ENCODE measurements at places on chromosomes 6 and 20. TPM values are rescaled to one million over a fixed set of nuclear protein-coding genes. Genes with fewer than 3 reads are reported as not detected.

The HCRTR2 gene
- not detected for total RNA-seq

GRCh38 chr20:19210391-19211155, 1.9 kb upstream of the SLC24A3 start:
- DNase-seq = no peak

The VWA7 gene
- 12.8 TPM for total RNA-seq

The TMEM244 gene
- not detected for total RNA-seq

GRCh38 chr6:25511376-25511775, 140.6 kb upstream of the SCGN start:
- no peak for DNase-seq

- DNase-seq = no peak
These were observed 16.0 kb downstream of the RPS12 start for GRCh38 chr6:132830334-132830751.

The FOXC1 gene
- 2.7 TPM for total RNA-seq

The NFATC2 gene
- 2.3 TPM for total RNA-seq

- DNase-seq = no peak
These were observed 9.0 kb upstream of the LCA5 start for GRCh38 chr6:79546186-79546585.

DNA sequence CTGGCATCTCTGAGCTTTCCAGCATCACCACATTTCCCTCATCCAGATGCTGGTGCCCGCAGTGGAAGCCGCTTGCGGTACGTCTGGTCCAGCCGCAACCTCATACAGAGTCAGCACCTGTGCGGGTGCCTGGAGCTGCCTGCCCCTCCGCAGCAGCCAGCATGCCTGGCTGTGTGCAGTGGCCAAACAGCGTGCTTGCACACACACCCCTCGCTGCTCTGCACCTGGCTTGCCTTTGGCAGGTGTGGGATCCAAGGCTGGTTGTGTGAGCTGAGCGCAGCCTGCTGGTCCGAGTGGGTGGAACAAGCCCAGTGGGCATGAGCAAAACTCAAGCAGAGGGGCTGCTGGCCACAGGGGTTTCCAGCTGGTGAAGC, 3.1 kb upstream of the HINT3 start:
- no peak for DNase-seq

The PTPRK gene
- total RNA-seq = 43.0 TPM

GRCh38 chr6:96899451-96899998, 1.8 kb upstream of the NDUFAF4 start:
- DNase-seq = no peak

DNA sequence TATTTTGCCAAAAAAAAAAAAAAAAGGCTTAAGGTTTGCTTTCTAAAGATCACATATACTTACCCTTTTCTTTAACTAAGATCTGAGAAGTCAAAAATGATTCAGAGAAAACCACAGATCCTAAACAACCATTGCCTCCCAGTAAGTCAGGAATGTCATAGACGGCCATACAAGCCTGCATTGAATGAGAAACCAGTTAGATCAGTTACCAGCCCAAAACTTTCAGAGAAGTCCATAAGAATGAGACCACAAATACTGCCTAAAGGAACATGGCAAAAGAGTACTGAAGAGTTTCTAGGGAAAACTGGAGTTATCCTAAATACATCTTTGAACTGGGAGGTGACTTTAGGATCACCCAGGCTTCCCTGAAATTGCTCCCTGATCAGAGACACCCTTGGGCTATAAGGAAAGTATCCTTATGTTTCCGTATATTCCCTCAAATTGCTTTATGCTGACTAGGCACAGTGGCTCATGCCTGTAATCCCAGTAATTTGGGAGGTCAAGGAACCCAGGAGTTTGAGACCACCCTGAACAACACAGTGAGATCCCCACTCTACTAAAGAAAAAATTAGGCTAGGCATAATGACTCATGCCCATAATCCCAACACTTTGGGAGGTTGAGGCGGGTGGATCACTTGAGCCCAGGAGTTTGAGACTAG, 79.4 kb upstream of the SLC4A11 start:
- no peak for DNase-seq

- peak; percentile 88 for DNase-seq
These were observed 44.9 kb downstream of the SNAI1 start for GRCh38 chr20:50027611-50028105.

GRCh38 chr20:62427172-62428001, at the start of gene RBBP8NL:
RBBP8NL (minus strand) TSS chr20:62427539; CDS start chr20:62419647, 7,892 bp downstream.
- no peak for DNase-seq

The HLA-DQA2 gene
- total RNA-seq = 2.7 TPM

GRCh38 chr20:18647777-18648176, 59.9 kb downstream of the DTD1 start:
- DNase-seq = no peak

The ADGRB3 gene
- total RNA-seq = 0.89 TPM

The CTAGE9 gene
- total RNA-seq = not detected
